Stimulated activated naive CD8-positive, alpha-beta T cell treated with anti-CD3 and anti-CD28 coated beads, Interleukin-15, Interleukin-2, amounts not matched to agents 100 U/mL and 50 U/mL, for 24 hours (primary cell): ENCODE measurements at places on chromosomes 11 and 22.

DNA sequence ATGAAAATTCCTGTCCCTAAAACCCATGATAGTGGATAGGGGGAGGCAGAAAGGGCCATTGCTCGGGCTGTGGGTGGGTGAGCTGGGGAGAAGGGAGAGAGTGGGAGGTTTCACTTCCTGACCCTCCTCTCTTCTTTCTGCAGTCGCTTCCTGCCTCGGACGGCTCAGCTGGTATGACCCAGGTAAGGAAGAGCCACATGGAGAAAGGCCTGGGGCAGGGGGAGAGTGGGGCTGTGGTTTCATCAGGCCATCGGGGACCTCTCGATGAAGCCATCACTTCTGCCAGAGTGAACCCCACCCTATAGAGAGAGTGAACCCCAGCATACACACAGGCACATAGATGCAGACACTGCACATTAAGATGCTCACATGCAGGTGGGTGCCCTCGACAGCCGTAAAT is 12.6 kb downstream of the CD5 start:
- DNase-seq = no peak

- DNase-seq = no peak
Measured at GRCh38 chr22:31625257-31625640, 36.8 kb downstream of the PISD start.

DNA sequence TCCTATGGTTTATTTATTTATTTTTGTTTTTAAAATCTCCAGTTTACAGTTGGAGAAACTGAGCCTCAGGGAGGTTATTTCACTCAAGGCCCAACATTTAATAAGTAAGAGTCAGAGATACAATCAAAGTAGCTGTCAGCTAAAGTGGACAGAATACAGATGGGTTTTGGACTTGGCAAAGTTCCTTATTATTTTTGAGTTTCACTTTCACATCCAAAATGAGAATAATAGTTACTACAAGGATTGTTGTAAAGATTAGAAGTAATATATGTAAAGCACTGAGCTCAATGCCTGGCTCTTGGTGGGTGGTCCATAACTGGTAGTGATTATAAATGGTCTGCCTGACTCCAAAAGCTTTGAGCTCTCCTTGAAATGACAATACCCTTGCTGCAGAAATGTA is 87.5 kb upstream of the SESN3 start:
- no peak for DNase-seq

- no peak for DNase-seq
Measured at GRCh38 chr11:34738237-34738636, 117.3 kb downstream of the EHF start.

DNA sequence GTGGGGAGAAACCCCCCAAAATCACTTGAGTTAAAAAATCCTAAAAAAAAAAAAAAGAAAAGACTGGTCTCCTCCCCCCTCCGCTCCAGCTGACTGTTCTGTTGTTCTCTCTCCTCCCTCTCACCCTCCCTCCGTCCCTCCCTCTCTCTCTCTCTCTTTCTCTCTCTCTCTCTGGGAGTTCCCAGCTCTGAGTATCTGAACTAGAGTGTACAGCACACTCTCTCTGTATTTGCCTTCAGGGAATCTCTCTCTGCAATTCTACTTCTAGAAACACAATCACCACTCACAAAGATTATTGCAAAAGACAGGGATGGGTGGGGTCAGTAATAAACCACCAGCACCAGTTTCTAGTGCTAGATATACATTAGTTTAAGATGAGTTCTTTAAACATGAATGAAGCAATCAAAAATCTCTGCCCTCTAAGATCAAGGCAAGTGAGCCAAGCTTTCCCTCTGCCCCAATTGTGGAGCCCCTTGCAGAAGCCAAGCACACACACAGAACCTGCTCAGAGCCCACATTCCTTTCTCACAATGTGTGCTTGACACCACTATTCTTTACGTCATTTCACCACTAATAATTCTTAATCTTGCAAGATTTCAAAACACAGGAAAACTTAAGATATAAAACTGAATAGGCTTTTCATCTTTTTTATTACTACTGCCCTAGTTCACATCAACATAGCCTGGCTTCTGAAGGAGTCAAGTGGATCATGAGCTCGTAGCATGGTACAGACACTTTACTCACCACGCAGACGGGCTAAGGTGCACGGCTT is 133.5 kb downstream of the RBFOX2 start:
- no peak for DNase-seq

DNA sequence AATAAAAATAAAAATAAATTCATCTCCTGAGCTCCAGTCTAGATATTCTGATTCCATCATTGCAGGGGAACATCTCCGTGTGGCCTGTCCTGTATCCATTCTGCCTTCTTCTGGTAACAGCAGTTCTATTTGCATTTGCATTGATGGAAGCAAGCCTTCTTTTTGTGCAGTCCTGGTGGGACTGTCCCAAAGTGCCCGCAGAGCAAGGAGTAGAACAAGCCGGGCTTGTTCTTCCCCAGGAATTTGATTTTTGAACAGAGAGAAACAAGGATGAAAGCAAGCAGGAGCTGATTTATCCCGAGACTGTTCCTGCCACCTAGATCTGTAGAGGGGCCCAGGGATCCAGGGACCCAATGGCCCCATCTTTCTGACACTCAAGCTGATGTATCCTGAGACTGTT is 65.4 kb downstream of the SYN3 start:
- no peak for DNase-seq

DNA sequence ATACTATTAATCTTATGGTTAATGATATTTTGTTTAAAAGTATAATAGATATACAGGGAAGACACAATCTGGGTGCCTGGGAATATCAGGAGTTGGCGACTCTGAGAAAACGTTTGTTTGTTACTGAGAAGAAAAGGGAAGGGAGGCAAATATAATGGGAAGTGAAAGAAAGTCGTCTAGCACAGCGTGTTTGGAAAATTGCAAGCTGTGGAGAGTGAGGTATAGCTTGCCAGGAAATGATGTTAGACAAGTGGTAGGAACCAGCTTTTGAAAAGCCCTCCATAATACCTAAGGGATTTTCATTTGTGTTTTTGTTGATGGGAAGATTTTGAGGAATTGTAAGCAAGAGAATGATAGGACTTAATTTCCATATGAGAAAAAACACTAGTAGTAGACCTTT is 322.2 kb downstream of the LUZP2 start:
- DNase-seq = no peak

- no peak for DNase-seq
Measured at GRCh38 chr11:31761636-31762035, 49.5 kb downstream of the PAX6 start.

DNA sequence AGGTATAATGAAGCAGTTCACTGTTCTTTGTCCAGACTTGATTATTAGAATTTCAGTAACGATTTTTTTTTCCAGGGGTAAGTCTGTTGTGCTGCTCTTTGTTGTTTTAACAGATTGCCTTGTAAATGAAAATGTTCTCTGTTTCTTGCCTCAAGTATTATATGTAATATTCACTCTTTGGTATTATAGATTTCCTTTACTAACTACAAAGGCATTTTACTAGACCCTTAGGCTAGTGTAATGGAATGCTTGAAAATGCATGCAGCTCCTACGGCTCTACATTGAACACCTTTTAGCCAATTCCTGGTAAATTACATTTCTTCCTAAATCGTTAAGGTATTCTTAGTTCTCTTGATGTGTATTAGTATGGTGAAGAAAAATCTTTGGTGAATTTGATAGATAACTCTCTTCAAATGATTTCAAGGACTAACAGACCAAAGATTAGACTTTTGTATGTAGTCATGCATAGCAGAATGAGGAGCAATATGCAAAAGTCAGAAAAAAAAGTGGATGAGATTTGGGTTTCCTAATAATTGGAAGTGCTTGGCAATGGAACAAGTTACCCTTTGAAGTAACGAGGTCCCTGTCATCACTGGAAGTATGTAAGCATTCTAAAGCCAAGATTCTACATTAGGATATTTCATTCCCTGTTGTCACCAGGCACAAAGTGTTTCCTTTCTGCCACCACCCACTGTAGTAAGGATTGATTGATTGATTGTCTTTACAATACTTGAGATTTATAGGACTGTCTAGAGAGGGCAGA is 113.1 kb downstream of the DBX1 start:
- DNase-seq = no peak

- no peak for DNase-seq
Measured at GRCh38 chr11:84806354-84806753, 820.8 kb downstream of the DLG2 start.

DNA sequence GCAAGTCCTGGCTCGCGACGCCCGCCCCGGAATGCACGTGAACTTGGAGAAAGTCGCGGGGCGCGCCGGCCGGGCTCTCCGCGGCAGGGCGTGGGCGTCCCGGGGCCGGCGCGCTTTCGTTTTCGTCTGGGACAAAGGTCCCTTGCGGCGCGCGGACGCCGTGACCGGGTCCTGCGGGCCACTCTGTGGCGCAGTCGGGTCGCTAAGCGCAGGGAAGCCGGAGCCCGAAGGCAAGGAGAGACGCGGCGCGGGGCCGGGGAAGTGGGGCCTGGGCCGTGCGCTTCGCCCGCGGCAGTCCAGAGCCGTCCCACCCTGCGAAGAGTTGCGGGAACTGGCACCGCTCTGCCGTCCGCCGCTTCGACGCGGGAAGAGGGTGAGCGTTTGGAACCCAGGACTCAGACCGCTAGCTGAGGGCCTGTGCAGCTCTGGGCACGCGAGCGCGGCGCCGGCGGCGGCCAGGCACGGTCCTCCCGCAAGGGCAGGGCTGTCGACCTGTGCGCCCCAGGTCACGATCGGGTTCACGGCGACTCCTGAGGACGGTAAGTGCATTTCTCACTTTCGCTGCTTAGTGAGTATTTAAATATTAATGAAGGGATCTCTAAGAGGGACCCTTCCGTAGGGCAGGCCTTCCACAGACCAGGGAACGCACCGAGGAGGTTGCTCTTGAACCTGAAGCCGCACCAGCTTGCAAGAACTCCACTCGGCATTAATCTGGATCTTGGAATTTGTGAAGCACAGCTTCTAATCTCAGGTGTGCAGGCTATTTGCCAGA is 78.0 kb upstream of the PPARA start:
- DNase-seq = peak; percentile 72

GRCh38 chr11:102447193-102447592 is 5.4 kb downstream of the TMEM123 start:
- no peak for DNase-seq

GRCh38 chr22:47460176-47460575 is 697.7 kb downstream of the TBC1D22A start:
- DNase-seq = no peak

DNA sequence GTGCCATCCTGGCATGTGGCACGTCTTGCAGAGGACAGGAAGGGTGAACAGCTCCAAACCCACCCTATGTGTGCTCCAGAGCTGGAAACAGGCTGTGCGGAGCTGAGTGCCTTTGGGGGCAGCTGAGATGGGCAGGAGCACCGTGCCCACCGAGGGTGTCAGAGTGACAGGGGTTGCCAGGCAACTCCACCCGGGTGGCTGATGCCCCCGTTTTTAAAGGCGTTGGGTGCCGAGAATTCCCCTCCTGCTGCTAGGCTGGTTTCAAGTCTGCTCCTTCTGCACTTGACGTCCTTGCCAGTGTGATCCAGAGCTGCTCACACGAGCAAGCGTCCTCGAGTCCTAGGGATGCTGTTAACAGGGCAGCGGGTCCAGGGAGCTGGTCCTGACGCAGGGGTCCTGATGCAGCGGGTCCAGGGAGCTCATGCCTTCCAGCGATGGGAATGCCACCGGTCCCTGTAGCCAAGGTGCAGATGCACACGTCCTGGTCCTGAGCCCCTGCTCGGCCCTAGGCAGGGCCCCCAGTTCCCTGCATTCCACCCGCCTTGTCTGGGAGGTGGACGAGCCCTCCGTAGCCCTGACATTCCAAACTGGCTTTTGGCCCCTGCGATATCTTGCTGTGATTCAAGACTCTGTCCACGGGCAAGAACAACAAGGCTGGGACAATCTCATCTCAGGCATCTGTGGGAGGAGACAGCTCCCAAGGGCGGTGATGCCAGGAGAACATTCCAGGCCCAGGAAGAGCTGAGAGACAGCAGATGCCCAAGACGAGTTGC is 4.9 kb downstream of the KCNQ1 start:
- no peak for DNase-seq
